C1 segment of cervical spinal cord (tissue), 14 donors: ENCODE measurements at places on chromosomes 16 and 17.

- DNase-seq: no peak
Observed at GRCh38 chr16:31484491-31485171, 1.7 kb downstream of the SLC5A2 start.

DNA sequence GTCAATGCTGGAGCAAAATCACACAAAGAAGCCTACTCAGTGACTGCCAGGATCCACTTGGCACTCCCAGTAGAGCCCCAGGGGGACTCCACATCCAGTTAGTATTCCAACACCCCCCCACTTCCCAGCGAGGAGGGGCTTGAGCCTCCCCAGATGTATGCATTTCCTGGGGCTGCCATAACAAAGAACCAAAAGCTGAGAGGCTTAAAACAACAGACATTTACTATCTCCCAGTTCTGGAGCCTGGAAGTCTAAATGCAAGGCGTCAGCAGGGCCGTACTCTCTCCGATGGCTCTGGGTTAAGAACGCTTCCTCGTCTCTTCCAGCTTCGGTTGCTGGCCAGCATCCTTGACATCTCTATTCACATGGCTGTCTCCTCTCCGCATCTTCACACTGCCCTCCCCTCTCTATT, 23.0 kb upstream of the GNA13 start:
- no peak for DNase-seq

GRCh38 chr16:65546353-65546791, 424.5 kb upstream of the CDH11 start:
- no peak for DNase-seq

DNA sequence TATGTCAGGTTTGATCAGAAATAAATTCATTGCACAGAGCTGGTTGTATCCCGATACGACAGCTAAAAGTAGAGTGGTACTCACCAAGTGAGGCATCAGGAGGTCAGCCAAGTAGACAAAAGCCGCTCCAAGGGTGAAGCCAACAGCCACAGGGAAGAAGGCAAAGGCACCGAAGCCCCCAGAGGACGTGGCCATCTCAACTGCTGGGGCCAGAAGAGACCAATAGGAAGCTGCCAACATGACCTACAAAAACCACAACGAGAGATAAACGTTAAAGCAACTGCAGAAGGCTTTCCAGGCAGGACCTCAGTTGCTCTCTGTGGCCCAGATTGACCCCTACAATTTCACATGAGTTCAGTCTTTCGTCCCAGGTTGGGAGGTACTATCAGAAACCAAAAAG, 61.0 kb downstream of the SLC39A11 start:
- DNase-seq: no peak

DNA sequence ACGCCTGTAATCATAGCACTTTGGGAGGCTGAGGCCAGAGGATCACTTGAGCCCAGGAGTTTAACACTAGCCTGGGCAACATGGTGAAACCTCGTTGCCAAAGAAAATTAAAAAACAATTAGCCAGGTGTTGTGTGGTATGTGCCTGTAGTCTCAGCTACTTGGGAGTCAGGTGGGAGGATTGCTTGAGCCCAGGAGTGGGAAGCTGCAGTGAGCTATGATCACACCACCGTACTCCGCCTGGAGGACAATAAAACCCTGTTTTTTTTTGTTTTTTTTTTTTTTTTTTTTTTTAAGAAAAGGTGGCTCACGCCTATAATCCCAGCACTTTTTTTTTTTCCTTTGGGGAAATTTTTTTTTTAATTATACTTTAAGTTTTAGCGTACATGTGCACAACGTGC, 26.1 kb downstream of the RAP1GAP2 start:
- no peak for DNase-seq

- DNase-seq: no peak
Observed at GRCh38 chr17:17737961-17738894, 57.0 kb downstream of the RAI1 start.

- no peak for DNase-seq
Observed at GRCh38 chr16:25370541-25370940, 112.9 kb upstream of the ZKSCAN2 start.

- no peak for DNase-seq
Observed at GRCh38 chr17:79415365-79415764, 195.5 kb downstream of the RBFOX3 start.

- no peak for DNase-seq
Observed at GRCh38 chr16:30447512-30448226, 2.0 kb upstream of the SEPHS2 start.

DNA sequence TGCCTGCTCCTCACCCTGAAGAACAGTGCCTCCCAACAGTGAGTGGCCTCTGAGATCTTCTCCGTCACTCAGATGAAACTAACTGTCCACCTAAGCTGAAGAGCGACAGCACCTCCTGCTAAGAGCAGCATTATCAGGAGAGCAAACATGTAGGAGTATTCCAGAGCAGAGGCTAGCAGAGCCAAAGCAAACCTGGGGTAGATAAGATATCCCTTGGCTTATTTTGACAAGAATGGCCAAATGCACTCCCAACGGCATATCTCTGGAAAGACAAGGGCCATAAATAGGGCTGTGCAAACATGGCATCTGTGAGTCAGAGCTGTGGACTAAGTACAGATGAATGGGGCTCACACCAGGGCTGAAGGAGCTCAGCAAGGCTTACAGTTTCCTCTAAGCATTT, 96.3 kb downstream of the NDEL1 start:
- DNase-seq: no peak

- DNase-seq: no peak
Observed at GRCh38 chr16:20510323-20510722, 59.0 kb downstream of the ACSM2A start.

GRCh38 chr16:6038941-6039645, 941.5 kb upstream of the EEF2KMT start:
- DNase-seq: no peak

- DNase-seq: no peak
Observed at GRCh38 chr17:348692-349425, 3.7 kb downstream of the RPH3AL start.

DNA sequence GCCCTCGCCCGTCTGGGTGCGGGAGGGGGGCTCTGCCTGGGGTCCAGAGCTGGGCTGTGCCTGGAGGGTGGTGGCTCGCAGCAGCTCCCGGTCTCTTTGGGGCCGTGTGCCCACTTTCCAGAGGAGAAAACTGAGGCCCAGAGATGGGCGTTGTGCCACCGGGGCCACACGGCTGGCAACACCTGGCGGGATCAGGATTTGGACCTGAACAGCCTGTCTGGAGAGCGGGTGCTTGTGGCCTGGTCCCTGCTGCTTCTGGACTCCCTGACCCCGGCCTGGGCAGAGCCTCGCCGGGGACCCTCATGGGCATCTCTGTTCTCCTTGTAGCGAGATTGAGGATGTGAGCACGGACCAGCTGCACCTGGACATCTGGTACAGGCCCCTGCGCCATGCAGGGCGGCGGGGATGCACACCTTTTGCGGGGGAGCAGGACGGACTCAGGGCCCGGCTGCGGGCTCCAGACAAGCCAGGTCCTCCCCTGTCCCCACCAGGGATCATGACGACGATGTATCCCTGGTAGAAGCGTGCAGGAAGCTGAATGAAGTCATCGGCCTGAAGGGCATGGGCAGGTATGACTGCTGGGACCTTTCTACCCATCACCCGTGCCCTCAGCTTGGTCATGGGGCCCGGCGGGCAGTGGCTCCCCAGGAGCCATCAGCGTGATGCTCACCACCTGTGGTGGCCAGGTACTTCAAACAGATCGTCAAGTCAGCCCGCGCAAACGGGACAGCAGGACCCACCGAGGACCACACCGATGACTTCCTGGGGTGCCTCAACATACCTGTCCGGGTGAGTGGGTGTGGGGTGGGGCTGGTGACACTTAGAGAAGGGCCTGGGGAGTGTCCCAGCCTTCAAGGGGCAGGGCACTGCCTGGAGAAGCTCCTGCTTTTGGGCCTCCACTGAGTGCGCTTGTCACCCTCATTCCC, 8.3 kb downstream of the BAIAP3 start:
- no peak for DNase-seq

- DNase-seq: no peak
Observed at GRCh38 chr16:20829536-20829935, 23.2 kb downstream of the REXO5 start.

GRCh38 chr17:77006971-77007649, 133.7 kb upstream of the SEC14L1 start:
- no peak for DNase-seq

DNA sequence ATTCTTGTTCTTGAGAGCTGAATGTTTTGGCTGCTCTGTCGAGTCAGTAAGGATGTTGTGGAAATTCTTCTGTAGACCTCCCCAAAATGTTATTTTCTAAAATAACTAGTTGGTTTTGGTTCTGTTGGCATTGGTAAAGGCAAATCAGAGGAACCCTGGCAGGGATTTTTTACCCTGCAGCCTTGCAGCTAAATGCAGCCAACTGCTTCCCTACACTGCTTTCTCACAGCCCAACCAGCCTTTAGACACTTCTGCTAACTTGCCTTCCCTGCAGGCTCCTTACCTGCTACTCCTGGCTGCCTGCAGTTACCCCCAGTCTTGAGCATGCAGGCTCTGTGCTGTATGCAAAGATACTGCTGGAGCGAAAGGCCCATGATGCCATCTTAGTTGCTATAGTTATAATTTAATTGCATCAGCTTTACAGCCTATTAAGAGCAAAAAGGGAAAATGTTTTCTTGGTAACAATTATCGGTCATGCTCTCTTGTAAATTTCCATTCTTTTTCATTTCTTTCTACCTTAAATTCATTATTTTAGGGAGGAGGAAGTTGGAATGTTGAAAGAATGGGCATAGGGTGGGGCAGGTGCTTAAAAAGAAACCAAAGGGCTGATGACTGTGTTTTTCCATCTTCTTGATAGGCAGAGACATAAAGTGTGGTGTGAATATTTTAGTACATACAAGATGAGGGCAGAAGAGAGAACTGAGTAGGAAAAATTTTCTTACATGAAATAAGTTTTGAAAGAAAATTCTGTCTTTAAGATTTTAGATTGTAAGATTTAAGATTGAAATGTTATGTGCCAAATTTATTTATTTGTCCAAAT, 20.0 kb downstream of the NUP93 start:
- no peak for DNase-seq

- DNase-seq: no peak
Observed at GRCh38 chr16:80125677-80126076, 415.1 kb upstream of the DYNLRB2 start.

DNA sequence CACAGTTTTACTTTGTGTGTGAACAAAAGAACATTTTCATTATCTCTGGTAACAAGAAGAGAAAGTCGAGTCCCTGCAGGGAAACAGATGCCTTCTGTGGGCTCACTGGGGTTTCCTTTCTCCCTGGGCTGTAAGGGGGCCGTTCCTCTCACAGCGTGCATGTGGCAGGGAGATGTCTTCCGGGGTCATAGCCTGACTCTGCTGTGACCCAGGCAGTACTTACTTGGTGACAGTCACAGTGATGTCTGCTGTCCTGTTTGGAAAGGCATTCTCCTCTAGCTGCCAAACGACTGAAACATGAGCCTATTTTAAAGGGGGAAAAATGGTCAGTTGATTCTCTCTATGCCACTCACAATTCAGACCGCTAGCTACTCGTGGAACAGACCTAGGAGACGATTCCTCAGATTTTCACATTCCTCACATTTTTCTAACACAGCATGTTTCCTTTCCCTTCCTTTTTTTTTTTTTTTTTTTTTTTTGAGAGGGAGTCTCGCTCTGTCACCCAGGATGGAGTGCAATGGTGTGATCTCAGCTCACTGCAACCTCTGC, 7.3 kb downstream of the HASPIN start:
- no peak for DNase-seq

- no peak for DNase-seq
Observed at GRCh38 chr17:16820979-16821543, 131.0 kb downstream of the CCDC144A start.

- DNase-seq: no peak
Observed at GRCh38 chr17:4920351-4921048, 11.6 kb upstream of the GP1BA start.

DNA sequence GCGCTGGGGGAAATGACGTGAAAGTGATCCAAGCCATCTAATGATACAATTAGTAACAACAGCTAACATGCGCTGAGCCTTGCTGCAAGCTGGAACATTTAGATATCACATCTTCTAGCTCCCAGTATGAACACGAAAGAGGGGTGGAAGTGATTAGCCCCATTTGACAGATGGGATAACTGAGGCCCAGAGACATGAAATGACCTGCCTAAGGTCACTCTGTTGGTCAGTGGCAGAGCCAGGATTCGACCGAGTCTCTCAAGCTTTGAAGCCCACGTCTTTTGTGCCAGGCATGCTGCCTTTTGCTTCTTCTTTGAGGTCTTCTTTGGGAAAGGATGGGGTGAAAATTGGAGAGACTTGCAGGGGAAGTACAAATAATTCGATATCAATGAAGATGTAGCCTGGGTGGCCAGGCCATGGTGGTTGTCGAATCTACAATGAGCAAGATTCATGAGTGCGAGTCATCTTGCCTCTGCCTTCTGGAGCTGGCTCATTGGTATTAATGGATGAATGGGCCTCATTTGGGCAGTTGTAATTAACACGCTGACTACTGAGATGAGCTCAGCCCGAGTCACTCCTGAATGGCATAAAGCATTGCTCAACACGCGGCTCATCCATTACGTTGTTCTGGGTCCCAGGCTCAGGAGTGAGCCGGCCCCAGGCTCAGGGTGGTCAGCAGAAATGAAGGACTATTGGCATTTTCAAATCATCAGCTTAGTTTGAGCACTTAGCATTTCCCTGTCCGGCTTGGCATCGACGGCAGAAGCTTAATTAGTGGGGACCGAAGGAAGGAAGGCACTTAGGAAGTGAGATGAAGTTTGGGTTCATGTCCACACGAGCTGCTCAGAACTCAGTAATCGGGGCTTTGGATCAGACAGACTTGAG, 28.0 kb upstream of the GPRC5B start:
- DNase-seq: no peak

GRCh38 chr17:82267575-82268379, 5.7 kb downstream of the CSNK1D start:
- peak; percentile 83 for DNase-seq

GRCh38 chr16:54998834-54999233, 68.2 kb downstream of the IRX5 start:
- DNase-seq: no peak

DNA sequence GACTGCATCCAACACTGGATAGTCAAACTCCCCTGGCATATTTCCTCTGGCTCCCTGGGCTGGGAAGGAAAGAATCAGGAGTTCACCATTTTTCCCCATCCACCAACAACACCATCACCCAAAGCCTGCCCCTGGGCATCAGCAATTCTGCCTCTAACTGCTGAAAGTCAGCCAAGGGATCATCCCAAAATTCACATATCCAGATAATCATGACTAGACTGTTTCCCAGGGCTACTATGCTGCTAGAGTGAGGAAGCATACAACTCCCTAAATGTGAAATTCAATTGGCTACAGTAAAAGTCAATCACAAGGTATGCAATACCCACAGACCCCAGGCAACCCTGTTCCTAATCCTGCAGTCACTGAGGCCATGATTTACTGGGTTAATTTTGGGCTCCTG, 230.6 kb downstream of the C16orf95 start:
- DNase-seq: no peak

DNA sequence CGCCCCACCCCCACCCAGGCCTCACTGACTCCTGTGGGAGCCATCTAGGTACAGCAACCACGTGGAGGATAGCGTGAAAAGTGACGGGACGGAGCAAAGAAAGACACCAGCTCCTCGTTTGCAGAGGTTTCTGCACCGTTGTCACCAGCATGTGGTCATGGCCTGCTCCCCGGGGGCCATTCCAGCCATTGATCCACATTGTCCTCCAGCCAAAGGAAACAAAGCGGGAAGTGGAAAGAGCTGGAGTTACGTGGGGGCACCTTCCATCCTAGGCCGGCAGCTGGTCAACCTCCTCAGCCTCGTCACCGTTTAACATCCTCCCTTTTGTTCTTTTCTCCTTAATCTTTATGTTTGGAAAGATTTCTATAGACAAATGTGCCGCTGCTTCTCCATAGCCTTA, 153.7 kb downstream of the RPTOR start:
- DNase-seq: no peak

GRCh38 chr17:35141681-35142466, at the start of gene NLE1:
Gene NLE1 (minus strand): TSS chr17:35142303. CDS start chr17:35142275, 28 bp downstream.
- peak; percentile 52 for DNase-seq

GRCh38 chr16:2082983-2083364, 35.2 kb downstream of the TSC2 start:
- DNase-seq: no peak
